NCI-H1417 treated with DMSO at 0.1 percent for 48 hours (cell line): ENCODE measurements at places on chromosomes 3 and 15.

DNA sequence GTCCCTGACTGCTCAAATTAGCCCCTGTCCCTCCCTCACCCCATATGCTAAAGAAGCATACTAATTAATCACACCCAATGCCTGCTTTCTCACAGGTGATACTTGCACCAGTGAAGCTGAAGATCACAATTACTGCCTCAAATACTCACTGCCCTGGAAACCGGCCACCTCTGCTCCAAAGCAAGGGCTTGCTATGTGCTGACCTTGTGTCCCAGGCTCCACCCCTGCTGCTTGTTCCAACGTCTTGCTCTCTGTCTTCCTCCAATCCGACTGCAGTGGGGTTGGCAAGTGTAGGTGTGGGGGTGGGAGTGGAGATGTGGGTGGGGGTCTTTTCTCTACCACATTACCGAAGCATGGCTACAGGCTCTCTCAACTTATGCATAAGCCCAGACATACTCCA, 55.7 kb upstream of the PSMD6 start:
- DNase-seq = no peak

DNA sequence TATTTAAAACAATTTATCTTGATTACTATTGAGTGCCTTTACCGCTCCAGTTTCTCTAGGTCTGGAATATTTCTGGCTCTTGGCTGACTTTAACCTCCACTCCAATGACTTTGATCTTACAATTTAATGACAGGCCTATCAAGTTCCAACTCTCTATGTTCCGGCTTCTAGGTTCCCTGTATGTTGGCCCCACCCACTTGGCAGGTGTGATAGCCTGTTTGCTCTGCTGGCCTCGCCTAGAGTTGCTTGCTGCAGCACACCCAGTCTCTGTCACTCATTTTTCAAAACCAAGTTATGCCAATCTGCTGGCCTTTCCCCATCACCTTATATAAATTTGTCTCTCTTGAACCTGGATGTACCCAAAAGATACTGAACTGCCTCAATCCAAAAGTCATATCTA, 428.0 kb downstream of the ROBO1 start:
- no peak for DNase-seq

GRCh38 chr15:39040861-39041260, 476.2 kb upstream of the RASGRP1 start:
- DNase-seq = no peak

DNA sequence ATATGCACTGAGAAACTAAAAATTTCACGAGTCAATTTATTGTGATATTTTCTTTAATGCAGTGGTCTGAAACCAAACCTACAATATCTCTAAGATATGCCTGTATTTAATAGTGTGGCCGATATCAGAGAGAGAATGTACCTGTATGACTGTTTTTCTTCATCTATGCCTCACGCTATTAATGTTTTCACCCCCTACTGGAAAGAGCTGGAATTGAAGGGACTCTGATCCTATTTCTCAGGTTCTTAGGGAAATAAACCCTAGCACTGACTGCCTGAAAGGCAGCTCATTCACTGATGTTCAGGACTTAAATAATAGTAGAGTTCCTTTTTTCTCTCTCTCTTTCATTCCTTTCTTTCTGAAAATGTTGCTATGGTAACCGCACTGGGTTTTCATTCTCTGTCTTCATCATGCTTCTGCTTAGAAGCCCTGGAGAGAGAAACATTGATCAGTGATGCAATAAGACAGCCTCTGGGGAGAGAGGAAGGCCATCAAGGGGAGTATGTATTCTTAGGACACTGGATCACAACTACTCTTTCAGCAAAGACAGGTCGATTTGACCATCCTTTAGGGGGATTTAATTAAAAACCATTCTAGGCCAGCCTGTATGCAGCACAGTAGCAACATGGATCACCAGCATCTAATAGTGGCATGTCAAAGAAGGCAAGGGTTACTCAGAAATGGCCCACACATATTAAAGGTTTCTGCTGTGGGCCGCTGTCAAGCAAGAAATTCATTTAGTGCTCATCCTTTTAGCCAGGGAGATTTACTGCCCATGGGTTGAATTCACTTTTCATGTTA, 1135.7 kb downstream of the IGSF11 start:
- DNase-seq = no peak

GRCh38 chr15:92118162-92118935, 264.8 kb downstream of the SLCO3A1 start:
- DNase-seq = no peak

GRCh38 chr3:110393941-110394340, 677.7 kb upstream of the NECTIN3 start:
- no peak for DNase-seq

DNA sequence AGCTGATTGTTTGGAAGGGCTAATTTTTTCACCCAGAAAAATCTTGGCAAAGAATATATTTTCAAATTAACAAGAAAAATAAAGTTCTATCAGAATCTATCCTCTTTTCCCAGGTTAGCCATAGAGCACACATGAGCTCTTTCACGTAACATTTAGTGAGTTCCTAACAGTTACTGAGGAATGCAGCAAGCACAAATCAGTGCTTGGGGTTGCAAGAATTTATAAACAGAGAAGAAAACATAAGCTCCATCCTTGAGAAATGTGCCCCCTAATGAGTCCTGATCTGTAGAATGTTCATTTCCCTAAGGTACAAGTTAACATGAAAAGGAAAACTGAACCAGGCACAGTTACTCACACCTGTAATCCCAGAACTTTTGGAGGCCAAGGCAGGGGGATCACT, 13.9 kb downstream of the EOGT start:
- no peak for DNase-seq

- DNase-seq = peak; percentile 32
Observed at GRCh38 chr3:146033950-146034349, 127.0 kb downstream of the PLOD2 start.

DNA sequence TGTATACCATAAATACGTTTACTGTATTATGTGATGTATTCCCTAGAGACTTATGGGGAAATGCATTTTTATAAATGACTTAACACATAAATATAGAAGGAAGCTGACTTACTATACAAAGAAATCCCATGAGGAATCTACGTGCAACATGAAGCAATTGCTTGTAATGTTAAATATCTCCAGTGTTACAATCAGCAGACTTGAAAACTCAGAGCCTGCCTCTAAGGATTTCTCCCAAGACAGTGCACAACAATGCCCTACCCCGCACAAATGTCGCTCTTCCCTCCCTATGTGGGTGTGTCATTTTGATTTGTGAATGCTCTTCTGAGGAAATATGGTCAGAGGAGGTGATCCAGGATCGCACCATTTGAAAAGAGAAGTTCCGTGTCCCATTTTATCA, 629.0 kb downstream of the NR2F2 start:
- no peak for DNase-seq

- DNase-seq = no peak
Observed at GRCh38 chr15:50744601-50745000, 20.9 kb downstream of the SPPL2A start.

DNA sequence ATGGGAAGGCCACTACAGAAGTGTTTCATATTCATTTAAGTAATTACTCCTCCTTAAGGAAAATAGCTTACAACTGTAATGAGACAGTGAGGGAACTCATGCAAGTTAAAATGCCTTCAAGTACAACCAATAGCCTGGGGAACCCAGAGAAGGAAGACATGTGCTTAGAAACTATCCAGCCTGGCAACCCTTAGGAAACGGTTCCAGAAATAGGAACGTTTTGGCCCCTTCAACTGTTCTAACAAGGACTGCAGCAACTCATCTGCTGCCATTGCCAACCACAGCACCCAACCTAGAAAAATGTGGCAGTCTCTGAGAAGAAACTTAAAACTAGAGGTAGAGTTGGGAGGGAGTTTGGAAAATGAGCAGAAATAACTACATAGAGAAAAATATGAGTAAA, 147.5 kb upstream of the STRIT1 start:
- no peak for DNase-seq

- no peak for DNase-seq
Observed at GRCh38 chr3:171230865-171231264, 204.3 kb upstream of the SLC2A2 start.

DNA sequence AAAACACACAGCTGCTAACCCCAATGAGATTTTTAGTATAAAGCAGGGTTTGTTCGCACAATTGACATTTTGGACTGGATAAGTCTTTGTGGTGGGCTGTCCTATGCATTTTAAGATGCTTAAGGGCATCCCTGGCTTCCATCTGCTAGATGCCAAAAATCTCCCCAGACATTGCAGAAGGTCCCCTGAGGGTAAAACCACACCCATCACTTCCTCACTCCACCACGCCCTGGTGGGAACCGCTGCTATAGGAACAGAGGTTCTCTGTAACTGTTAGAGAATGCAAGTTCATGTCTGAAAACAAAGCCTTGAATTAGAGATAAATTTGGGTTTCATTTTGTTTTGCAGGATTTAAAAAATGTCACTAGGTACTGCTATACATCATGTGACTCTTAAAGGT, 67.7 kb downstream of the ARHGEF26 start:
- no peak for DNase-seq
